ENCODE measurements at places on chromosomes 4 and X.

- DNase-seq: no peak
Measured at GRCh38 chr4:59671037-59671436, 1529.1 kb upstream of the ADGRL3 start.

DNA sequence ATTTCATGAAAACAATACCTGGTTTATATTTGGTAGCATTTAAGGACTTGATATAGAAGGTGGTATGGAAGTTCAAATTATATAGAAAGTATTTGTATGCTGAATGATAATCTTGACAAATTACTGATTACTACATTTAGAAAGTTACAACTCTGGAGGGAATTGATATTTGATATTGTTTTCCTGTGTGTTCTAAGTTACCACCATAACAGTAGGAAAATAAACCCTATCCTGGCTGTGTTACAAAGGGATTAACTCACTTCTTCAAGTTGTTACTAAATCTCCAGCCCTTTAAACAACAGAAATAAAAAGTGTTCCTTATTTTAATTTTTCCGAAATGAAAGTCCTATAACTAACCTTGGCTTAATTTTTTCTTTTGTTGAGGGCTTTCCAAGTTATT, 36.6 kb downstream of the FHL1 start:
- DNase-seq: no peak

- no peak for DNase-seq
Measured at GRCh38 chrX:153844509-153845082, 14.3 kb upstream of the PDZD4 start.

DNA sequence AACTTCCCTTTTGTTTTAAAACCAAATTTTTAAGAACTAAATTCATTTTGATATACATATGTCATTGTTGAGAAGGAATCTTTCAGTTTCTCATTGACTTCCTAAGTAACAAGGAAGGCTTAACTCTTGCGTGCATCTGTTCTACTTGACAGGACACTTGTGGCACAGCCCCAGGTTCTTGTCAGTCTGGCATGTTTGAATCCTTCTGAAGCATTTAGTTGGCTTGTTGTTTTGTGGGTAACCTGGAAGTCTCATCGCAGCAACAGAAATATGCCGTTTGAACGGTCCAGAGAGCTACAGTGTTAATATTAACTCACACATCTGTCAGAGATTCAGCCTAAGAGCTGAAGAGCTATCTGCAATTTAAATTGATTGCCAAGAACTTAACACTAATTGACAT, 76.0 kb downstream of the GLRA3 start:
- no peak for DNase-seq

- no peak for DNase-seq
Measured at GRCh38 chrX:16137416-16138107, 14.2 kb downstream of the GRPR start.

- no peak for DNase-seq
Measured at GRCh38 chrX:9622128-9622527, 143.5 kb downstream of the GPR143 start.

- no peak for DNase-seq
Measured at GRCh38 chr4:16663732-16664131, 234.7 kb downstream of the LDB2 start.
